Mammary epithelial cell (primary cell): ENCODE measurements at places on chromosomes 3 and 15. TPM values are rescaled to one million over a fixed set of nuclear protein-coding genes. Genes with fewer than 3 reads are reported as not detected.

The EPHA6 gene
- not detected for polyA plus RNA-seq

- peak; percentile 54 for DNase-seq
These were observed 19.8 kb upstream of the P2RY12 start for GRCh38 chr3:151404316-151404715.

DNA sequence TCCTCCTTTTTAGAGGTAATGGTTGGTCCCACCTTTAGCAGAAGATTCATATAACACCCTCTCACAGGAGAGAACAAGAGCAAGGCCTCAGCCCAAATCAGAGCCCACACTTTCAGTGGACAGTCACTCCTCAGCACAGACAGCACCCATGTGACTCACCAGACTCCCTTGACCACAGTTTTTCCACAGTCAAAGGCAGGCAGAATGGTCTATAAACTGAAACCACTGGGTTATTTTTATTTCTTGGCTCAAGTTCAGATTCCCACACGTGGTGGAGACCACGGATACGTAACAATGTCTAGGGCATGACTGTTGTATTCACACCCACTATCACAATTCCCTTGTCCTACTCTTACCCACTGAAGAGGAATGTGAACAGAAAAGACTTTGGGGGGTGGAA, 237.8 kb upstream of the UBE2E1 start:
- DNase-seq, result peak; percentile 98

DNA sequence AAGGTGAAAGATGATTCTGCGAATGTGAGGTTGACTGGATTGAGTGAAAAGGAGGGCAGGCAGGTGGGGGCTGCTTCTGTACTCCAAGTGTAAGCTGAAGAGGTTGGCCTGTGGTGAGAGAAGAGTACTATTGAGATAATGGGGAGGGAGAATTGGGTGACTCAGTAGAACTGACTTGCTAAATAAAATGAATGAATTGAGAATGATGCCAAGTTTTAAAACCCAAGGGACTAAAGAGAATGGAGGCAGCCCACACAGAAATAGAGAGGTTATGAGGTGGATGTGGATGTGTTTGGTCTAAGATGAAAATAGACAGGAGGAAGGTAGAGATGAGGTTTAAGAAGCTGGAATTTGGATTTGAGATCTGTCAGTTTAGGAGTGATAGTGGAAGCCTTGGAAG, 5.9 kb downstream of the MME start:
- no peak for DNase-seq

- peak; percentile 26 for DNase-seq
These were observed 50.4 kb upstream of the CASR start for GRCh38 chr3:122132949-122133540.

The WDR49 gene
- polyA plus RNA-seq, result not detected

DNA sequence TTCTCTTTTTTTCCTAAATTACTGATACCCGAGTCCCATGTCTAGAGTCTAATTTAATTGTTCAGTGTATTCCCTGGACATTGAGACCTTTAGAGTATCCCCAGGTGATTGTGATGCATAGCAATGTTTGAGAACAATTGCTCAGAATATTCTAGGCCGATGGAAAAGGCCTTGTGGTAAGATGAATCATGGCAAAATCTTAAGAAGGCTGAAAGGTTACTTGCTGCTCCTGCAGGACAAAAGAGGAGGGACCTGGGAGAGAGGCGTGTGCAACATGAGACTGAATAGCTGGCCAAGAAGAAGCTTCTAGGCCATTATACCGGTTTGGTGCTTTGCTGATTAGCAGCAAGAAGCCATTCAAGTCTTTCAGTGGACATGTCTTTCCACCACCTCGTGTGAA, 256.6 kb downstream of the ROBO2 start:
- peak; percentile 1 for DNase-seq

The ITIH3 gene
- polyA plus RNA-seq, result not detected

- peak; percentile 14 for DNase-seq
These were observed 227.8 kb upstream of the MRPL3 start for GRCh38 chr3:131730581-131730980.

The CFAP91 gene
- polyA plus RNA-seq, result 0.07 TPM

DNA sequence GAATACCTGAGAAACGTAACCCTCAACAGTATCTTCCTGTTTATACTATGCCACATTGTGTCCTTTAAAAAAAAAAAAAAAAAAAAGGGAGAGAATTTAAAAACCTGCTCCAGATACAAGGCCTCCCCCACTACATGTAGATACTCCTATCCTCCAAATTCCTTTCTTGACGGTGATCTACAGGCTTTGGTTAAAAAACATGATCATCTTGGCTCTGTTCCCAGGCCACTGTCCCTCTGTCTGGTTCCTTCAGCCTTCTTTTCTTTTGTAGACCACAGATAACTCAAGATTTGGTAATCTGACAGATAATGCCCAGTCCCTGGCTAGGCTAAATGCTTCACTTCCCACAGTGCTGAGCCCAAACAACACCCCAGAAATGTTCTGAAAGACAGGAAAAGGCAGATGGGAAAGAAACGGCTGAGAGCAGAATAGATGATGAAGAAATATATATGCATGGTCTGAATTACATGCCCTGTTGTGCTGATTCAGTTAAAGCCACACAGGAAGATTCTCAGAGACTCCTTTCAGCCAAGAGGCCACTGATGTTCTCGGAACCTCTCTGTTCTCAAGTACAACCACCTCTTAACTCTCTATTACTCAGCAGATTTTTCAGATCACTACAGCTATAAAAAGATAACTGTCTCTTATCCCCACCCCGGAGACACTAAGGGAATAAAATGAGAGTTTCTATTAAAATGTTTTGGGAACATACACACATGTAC, 48.3 kb downstream of the NPTN start:
- DNase-seq, result no peak

The FOXB1 gene
- not detected for polyA plus RNA-seq

The LMLN gene
- 3.5 TPM for polyA plus RNA-seq

DNA sequence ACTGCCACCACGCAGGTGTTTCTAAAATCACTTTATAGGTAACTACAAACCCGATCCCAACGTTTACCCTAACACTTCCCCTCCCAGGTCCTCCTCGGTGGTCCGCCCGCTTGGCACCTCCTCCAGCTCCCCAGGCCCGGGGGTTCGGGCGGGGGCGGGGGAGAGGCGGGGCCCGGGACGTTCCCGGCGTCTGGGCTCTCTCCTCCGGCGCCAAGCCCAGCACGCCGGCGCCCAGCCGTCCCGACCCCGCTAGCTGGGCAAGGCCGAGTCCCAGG, 562 bp downstream of the CGGBP1 start:
- DNase-seq, result no peak

DNA sequence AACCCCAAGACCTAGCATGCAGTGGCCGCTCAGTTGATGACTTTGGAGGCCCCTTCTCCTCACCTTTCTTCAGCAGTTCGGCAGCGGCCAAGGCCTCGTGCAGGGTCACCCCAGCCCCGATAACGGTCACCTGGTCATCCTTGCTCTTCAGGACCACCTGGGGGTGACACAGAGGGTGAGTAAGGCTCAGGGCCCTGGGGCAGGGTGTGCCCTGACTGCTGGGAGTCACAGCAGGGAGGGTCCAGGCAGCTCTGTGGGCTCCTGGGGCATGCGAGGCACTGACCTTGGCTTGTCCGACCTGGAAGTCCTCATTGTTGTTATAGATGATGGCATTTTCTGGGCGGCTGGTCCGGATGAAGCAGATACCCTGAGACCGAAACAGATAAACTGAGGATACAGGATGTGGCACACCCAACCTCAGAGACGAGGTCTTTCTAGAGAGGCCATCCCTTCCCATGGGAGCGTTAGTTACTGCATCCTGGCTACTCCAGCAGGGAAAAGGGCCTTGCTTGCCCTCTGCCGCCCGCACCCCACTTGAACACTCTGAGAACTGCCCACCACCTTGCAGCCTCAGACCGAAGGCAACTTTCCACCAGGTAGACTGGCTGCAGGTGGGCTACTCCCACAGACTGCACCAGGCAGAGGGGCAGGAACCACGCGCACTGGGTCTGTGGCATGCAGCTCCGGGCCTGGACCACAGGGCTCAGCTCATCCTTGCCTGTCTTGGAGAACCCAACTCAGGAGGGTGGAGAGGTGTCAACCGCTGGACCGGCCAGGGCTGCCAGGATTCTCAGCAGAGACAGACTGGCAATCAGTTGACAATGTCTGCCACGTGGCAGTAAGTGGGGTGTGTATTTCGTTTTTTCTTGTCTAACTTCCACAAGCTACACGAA, 27.6 kb downstream of the TKT start:
- no peak for DNase-seq

The CLDN11 gene
- polyA plus RNA-seq, result 0.34 TPM

The UROC1 gene
- not detected for polyA plus RNA-seq

DNA sequence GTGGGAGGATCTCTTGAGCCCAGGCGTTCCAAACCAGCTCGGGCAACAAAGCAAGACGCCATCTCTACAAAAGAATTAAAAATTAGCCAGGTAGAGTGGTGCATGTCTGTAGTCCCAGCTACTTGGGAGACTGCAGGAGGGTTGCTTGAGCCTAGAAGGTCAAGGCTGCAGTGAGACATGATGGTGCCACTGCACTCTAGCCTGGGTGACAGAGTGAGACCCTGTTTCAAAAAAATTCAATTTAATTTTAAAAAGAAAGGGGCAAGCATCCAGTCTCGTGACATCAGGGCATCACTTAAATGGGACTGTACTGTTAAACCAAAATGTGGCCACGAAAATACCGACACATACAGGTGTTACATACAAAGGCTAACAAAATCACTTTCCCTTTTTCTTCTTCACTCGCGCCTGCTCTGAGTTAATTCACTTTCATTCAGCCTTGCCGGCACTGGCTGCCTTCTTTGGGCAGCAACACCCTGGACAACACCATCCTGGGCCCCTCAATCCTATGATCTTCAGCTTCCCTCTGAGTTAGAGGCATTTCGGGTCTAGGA, 121.7 kb downstream of the LIPC start:
- DNase-seq, result no peak
